ENCODE measurements at places on chromosomes 2 and 18. TPM values are rescaled to one million over a fixed set of nuclear protein-coding genes. Genes with fewer than 3 reads are reported as not detected.

- no peak for ATAC-seq
Observed at GRCh38 chr2:69210385-69210784, 176.6 kb downstream of the GFPT1 start.

The HOXD9 gene
- total RNA-seq, result not detected

DNA sequence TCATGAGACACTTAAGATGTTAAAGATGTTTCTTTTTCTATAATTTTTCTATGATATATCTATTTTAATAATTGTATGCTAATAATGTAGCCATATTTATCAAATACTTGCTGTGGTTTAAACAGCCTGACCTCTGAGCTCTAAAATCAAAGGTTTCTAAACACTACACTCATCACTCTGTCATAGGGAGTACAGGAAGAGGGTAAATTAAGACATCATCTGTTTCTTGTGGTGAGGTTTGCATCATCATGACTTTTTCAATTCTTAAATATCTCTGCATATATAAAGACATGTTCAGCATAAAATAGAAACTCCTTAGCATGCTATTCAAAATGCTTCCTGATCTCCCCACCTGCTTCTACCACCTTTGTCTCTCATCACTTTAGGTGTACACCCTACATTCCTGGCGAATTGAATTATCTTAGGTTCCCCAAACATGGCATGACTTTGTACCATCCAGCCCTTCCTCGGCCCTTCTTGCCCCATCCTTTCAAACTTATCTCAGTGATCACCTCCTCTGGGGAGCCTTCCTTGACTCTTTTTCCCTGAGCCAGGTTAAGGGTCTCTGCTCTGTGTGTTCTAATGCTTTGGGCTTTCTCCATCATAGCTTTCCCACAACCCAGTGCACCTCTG lies 105.3 kb upstream of the TTN start:
- peak; percentile 70 for ATAC-seq

The KRTCAP3 gene
- 2.6 TPM for total RNA-seq

DNA sequence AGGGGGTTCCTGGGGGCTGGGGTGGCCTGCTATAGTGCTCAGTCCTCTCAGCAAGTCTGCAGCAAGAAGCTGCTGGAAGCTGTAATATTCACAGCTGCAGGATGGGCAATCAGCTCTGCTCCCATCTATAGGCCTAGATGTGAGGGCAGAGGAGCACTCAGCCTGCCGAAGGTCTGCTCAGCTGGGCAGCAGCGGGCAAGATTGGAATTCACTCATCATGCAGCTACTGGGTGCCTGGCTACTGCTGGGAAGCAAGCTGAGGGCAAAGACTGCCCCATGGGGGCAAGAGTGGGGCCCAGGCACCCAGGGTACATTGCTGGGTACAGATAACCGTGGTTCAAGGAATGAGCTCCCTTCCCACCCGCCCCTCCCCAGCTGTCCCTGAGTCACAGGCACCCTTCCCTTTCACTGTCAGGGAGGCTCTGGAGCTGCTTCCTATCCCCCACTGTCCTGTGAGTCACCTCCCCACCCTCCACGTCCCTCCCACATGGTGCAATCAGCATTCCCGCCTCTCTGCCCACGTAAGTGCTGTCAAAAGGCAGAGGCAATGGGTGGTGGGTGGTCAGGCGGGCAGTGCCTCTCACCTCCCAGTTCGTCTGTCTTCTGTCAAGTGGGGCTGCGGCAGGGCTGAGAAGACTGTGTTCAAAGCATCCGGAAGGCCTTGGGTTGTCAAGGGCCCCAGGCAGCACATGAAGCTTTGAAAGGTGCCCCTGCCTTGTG lies 169.2 kb downstream of the TRIM43 start:
- ATAC-seq, result no peak

DNA sequence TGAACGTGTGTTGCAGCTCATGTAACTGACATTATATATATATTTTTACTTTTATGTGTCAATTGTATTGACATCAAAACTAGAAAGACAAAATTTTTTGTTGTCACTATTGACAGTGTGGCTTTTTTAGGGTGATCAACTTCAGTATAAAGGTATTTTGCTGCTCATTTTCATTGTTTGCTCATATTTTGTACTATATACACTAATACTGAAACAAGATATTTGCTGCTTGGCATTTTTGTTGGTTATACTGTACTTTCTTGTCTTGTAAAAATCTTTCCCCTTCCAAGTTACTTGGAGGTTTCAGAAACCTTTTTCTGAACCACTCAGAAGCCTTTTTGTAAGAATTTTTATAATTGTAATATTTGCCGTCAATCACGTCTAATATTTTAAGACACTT lies 16.5 kb downstream of the AFTPH start:
- peak; percentile 27 for ATAC-seq

- ATAC-seq, result peak; percentile 51
Observed at GRCh38 chr2:37656512-37657423, 14.7 kb downstream of the CDC42EP3 start.

DNA sequence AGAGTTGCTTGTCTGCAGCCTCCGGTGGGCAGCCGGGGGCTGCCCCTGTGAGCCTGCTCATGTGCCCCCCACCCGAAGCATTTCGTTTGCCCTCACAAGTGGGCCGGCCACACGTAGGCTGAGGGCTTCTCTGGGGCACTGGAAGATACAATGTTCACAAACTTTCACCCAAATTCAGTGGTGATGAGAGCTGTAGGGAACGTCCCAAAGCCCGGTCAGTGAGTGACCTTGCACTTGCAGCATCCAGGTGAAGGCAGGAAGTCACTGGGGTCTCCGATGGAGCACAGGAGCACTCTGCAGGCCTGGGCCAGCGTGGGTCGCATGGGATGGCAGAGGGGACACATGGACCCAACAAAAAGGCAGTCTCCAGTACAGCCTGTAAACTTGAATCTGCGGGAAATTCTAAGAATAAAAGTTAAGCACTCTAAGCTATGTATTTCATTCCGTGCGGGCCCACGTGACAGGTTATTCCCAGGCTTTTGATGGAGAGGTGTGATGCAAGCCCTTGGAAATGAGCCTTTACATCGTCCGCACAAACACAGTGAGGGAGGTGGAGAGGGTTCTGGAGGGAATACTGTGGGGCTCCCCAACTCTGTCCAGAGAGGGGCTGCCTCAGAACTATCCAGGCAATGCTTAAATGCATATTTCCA lies 42.5 kb downstream of the CNGA3 start:
- no peak for ATAC-seq

GRCh38 chr2:27428978-27429541 lies 629 bp downstream of the NRBP1 start:
- peak; percentile 79 for ATAC-seq

GRCh38 chr2:196266855-196267254 lies 95.5 kb upstream of the STK17B start:
- no peak for ATAC-seq

GRCh38 chr18:2406544-2406943 lies 164.8 kb downstream of the METTL4 start:
- ATAC-seq, result no peak

DNA sequence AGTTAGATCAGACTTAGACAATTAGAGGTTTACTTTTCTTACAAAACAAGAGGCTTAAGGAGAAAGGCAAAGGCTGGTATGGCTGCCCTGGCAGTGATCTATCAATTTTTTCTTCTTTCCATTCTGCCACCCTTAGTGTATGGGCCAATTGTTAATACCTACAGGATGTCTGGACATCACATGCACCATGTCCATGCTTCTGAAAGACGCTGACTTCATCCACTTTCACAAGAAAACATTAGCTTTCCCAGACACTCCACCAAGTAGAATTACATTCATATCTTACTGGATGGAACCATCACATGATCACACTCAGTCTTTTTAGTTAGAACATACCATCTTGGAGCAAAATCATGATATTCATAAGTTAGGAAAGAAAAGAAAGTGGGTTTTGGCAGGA lies 120.9 kb downstream of the ARHGAP28 start:
- no peak for ATAC-seq

- ATAC-seq, result no peak
Observed at GRCh38 chr2:235004329-235004903, 52.6 kb downstream of the SH3BP4 start.

- no peak for ATAC-seq
Observed at GRCh38 chr2:15471606-15472005, 89.5 kb downstream of the NBAS start.

DNA sequence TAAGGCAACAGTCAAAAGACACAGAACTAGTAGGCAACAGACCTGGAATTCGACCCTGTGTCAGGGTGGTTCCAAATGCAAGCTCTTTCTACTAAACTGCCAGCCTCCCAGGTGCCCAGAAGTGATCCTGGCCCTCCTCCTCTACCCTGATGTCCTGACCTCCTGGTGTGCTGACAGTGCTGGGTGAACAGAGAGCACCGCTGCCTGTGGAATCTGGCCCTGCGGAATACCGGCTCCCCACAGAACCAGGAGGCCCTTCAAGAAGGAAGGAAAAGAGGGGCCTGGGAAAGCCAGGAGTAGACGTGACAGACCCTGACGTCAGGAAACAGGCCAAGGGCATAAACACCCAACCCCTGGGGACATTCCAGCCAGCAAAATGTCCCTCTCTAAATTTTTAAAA lies 120.3 kb downstream of the NOL10 start:
- no peak for ATAC-seq

The ALK gene
- not detected for total RNA-seq

DNA sequence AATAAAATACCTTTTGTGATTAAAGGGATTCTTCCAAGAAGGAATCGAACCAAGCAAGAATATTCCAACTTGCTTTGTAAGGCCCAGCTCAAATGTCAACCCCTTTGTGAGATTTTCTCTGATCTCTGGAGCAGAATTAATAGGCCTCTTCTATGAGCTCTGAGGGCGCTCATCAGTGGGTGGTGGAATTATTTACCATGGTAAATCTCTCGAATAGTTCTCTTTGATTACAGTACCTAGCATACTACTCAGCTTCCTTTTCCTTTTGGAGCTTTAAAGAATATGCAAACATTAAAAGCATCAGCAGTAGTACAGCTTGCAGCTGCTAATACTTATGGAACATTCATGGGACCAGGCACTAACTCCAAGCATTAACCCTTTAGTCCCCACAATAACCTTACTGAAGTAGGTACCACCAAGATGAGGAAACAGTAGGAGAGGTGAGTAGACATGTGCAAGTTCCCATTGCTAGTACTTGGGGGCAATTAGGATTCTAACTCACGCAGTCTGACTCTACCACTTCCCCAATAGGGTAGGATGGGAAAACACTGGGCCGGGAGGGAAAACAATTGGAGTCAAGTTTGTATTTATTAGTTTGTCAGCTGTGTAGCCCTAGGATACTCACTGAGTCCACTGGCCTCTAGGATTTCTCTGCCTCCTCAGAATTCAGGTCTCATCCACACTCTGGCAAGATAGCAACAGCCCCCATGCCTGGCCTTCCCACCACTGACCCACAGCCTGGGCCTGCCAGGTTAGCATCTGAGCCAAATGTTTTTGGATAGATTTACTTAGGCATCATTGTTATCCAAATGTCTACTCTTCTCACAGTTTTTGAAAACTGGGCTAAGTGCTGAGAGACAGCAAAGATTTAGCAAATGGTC lies 21.7 kb downstream of the ADD2 start:
- ATAC-seq, result no peak

- no peak for ATAC-seq
Observed at GRCh38 chr2:227415538-227416424, 28.0 kb upstream of the SCYGR1 start.

- ATAC-seq, result no peak
Observed at GRCh38 chr2:203535784-203536585, 884 bp upstream of the RAPH1 start.

The CHCHD5 gene
- total RNA-seq, result 25.2 TPM

The KATNAL2 gene
- total RNA-seq, result 0.53 TPM

- ATAC-seq, result no peak
Observed at GRCh38 chr2:20052861-20053281, 1.4 kb upstream of the LAPTM4A start.

The CYP1B1 gene
- 40.8 TPM for total RNA-seq

The ABCB11 gene
- total RNA-seq, result not detected

- ATAC-seq, result peak; percentile 77
Observed at GRCh38 chr2:86022661-86023365, 82.9 kb downstream of the POLR1A start.

The ANKRD30BL gene
- not detected for total RNA-seq

- no peak for ATAC-seq
Observed at GRCh38 chr18:23415515-23415914, 37.6 kb upstream of the RIOK3 start.

DNA sequence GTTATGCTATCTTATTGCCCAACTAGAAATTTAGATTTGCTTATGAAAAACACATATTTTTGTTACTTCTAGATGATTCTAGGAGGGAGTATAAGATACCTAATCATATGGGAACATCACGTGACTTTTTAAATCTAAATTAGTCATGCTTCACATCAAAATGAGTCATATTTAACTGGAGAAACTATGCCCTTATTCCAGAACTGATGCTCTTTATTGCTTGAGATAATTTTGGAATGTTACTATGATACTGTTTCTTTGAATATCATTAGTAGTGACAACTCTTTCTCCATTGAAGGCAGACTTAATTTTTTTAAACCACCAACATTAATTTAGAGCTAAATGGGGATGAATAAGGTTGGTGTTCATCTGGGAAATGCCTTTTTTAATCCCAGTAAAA lies 19.9 kb upstream of the ELAC1 start:
- peak; percentile 37 for ATAC-seq

The ITPRIPL1 gene
- total RNA-seq, result 55.9 TPM

DNA sequence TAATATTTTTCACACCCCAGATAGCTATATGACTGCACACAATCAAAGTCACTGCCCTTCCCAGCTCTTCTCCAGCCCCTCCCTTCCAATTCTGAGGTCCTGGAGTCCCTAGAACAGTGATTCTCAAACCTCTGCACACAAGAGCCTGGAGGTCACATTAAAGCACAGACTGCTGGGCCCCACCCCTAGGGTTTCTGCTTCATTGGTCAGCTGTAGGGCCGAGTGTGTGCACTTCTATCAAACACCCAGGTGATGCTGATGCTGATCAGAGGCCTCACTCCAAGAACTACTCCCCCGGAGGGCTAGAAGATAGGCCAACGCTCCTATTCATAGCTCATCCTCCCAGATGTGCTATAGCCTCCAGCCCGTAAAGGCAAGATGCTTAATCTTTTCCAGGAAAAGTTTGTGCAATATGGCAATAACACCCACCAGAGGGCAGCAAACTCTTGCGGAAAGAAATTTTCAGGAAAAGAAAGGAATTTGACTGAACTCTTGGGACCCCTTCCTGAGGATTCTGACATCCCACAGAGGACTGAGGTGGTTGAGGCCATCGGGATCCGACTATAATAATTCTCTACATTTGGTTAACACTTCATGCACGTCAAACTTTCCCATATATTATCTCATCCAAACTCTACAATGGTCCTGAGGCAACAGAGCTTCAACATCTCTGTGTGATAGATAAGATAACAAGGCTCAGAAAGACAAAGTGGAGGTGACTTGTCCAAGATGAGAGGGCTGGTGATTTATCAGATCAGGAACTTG lies 194.2 kb upstream of the PKDCC start:
- peak; percentile 49 for ATAC-seq

- ATAC-seq, result no peak
Observed at GRCh38 chr2:240553956-240554480, 3.8 kb downstream of the ANKMY1 start.
